Activated T-helper 2 cell treated with anti-CD3 and anti-CD28 coated beads, Interferon-gamma antibody, Interleukin-2, Interleukin-4, amounts not matched to agents 10 μg/mL and 5 μg/mL and 100 μg/mL, durations not matched to agents 14 hours and 24 hours and 36 hours (primary cell): ENCODE measurements at places on chromosomes 3 and 15. TPM values are rescaled to one million over a fixed set of nuclear protein-coding genes. Genes with fewer than 3 reads are reported as not detected.

- H3K36me3 ChIP-seq: peaks cover 4% of the 10 kb centered on the region
- DNase-seq: no peak
- peak overlapping the region; percentile 35 for H3K4me3 ChIP-seq
- H3K4me1 ChIP-seq: peaks cover 23% of the 10 kb centered on the region
- peaks cover 61% of the 10 kb centered on the region for H3K27me3 ChIP-seq
- no peak overlapping the region for H3K27ac ChIP-seq
Measured at GRCh38 chr15:38254051-38254883, 1.6 kb downstream of the SPRED1 start.

DNA sequence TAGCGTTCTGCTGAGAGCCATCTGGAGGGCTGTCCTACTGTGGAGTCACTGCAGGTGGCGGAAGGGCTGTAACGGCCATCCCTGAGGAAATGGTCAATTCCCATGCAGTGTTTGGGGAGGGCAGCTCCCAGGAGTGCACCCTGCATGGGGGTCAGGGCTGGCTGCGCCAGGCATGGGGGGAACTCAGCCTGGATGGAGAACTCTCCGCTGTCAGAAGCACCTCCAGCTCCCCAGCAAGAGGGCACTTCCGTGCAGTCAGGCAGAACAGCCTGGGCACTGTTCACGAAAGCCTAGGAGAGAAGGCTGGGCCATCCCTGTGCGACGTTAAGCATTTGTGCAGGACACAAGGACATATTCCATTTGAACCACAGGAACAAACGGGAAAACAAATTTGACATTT is 105.2 kb downstream of the LRIG1 start:
- peaks cover 81% of the 10 kb centered on the region for H3K36me3 ChIP-seq

DNA sequence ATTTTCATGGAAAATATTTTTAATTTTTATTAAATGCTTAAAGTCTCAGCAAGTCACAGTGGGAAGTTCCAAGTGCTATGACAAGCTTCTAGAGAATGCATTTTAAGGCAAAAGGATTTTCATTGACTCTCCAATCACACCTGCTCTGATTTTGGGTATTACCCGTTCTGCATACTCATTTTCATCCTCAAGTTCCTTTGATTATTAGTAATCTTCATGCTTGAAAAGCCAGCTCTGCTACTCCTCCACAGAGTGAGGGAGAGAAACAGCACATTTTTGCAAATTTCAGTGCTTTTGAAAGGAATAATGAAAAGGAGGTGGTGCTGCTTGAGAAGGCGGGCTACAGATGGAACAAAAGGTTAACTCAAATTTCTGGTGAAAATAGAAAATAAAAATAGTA is 450.7 kb downstream of the NSUN3 start:
- no peaks in the 10 kb centered on the region for H3K27me3 ChIP-seq
- DNase-seq: no peak
- H3K27ac ChIP-seq: no peak overlapping the region
- H3K36me3 ChIP-seq: no peaks in the 10 kb centered on the region

- H3K4me1 ChIP-seq: peaks cover 28% of the 10 kb centered on the region
- no peaks in the 10 kb centered on the region for H3K36me3 ChIP-seq
- DNase-seq: no peak
- H3K27ac ChIP-seq: peak overlapping the region; percentile 30
- H3K4me3 ChIP-seq: no peak overlapping the region
Measured at GRCh38 chr3:196121066-196121465, 39.2 kb upstream of the TFRC start.

DNA sequence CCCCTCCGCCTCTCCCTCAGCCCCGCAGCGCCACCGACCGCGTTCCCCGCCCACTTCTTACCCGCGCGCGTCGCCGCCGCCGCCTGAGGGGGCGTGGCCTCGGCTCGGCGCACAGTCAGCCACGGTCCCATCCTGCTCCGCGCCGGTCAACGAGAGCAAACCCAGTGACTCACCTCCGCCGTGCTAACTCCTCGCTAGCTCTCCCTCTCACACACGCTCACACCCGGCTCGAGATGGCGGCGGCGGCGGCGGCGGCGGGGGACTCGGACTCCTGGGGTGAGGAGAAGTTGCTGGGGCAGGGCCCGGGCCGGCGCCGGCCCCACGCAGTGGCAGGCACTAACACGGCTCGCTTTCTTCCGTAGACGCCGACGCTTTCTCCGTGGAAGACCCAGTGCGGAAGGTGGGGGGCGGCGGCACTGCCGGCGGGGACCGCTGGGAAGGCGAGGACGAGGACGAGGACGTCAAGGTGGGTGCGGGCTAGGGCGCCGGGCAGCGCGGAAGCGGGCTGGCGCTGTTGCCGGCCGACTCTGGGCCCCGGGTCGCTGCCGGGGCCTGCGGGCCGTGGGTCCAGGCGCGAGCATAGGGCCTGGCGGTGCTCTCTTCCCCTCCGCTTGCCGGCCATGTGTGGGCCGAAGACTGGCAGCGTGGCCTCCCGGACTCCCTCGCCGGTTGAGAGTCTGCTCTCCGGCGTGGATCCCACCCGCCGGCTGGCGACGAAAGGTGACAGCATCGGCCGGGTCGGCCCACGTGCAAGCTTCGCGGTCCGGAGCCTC is at the start of gene EIF3J:
TSS of gene EIF3J (plus strand) at position 186 of the 773 bp plus-strand sequence. CDS start at position 234, 48 bp downstream.
- H3K27ac ChIP-seq: peak within 1 kb of the TSS; percentile 99
- peaks cover 41% of the 10 kb centered on the region for H3K4me1 ChIP-seq
- H3K4me3 ChIP-seq: peak within 1 kb of the TSS; percentile 98
- DNase-seq: peak; percentile 96

DNA sequence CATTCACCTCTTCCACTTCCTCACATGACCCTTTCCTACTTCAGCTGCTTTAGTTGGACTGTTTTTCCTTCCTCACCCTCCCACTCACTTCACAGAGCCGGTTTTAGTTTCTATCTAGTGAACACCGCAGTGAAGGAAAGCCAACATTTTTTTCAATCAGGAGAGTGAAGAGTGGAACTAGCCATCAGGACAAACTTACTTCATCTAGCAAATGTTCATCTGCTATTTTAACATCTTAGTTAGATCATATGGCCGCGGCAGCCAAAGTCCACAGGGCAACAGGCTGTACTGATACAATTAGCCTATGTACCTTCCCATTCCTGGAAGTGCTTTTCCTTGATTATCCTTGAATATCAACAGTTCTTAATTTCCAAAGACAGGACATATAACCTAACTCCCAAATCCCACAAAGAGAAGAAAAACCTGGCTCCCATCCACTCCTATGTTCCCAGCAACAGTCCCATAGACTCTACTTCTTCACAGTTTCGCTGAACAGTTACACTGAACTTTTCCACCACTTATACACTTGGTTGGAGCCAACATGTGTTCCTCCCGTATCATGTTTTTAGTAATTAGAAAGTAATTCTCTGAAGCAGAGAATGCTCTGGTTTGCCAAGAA is 456.2 kb upstream of the THBS1 start:
- peaks cover 20% of the 10 kb centered on the region for H3K4me1 ChIP-seq
- no peak overlapping the region for H3K27ac ChIP-seq
- no peaks in the 10 kb centered on the region for H3K36me3 ChIP-seq
- peaks cover 9% of the 10 kb centered on the region for H3K27me3 ChIP-seq
- DNase-seq: no peak

GRCh38 chr3:112115806-112116383 is 17.2 kb downstream of the GCSAM start:
- peaks cover 26% of the 10 kb centered on the region for H3K4me1 ChIP-seq
- no peak for DNase-seq
- H3K27me3 ChIP-seq: no peaks in the 10 kb centered on the region
- peaks cover 31% of the 10 kb centered on the region for H3K36me3 ChIP-seq

DNA sequence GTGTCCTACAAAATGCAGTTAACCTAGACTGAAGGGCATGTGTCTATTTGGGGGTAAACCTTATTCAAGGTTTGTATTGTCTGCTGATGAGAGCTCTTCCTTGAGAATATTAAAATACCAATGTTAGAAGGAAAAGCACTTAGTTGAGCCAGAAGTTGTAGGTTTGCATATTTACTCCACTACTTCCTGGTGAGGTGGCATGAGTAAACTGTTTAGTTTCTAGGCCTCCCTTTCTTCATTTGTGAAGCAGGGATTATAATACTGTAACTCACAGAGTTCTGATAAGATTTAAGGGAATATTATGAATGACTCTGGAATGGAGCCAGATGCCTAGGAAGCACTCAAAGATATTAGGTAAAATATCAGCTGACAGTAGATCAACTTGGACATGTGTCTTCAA is 46.7 kb downstream of the CD200R1L start:
- H3K4me3 ChIP-seq: no peak overlapping the region
- H3K36me3 ChIP-seq: no peaks in the 10 kb centered on the region
- H3K27me3 ChIP-seq: no peaks in the 10 kb centered on the region
- H3K27ac ChIP-seq: no peak overlapping the region
- no peak for DNase-seq

DNA sequence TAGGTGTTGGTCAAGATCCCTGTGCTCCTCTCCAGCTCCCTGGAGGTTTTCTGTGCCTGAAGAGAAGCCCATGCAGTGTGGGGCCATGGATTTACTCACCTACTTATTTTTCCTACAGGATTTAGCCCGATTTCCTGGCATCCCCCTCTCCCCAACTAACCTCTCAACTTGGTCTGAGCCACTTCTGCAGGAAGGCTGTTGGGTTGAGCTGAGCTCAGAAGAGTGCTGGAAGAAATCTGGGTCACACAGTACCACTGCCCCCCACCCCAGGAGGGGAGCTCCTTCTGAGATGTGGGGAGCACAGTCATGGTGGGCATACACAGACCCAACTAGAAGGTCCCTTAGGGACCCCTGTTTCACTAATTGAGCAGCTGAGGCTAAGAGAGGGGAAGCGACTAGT is 34.4 kb upstream of the SLCO2A1 start:
- H3K27ac ChIP-seq: no peak overlapping the region
- H3K4me3 ChIP-seq: no peak overlapping the region
- peaks cover 2% of the 10 kb centered on the region for H3K4me1 ChIP-seq
- no peaks in the 10 kb centered on the region for H3K36me3 ChIP-seq

DNA sequence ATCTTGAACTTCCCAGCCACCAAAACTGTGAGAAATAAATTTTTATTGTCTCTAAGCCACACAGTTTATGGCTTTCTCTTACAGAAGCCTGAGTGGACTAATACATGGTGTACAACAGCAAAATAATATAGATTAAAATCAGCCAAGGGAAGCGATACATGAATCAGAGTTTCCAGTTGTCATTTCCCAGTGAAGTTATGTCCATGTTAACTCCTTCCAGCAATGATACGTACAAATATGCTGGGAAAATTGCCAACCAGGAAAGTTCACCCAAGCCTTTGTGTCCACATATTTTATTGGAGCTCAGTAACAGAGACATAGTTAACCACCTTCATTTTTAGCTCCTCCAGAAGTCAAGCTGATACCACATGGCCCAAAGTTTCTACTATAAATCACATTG is 280.9 kb upstream of the KCNMB2 start:
- no peak for DNase-seq
- no peak overlapping the region for H3K4me3 ChIP-seq
- H3K27ac ChIP-seq: no peak overlapping the region
- no peaks in the 10 kb centered on the region for H3K36me3 ChIP-seq
- H3K27me3 ChIP-seq: no peaks in the 10 kb centered on the region
- no peaks in the 10 kb centered on the region for H3K4me1 ChIP-seq

DNA sequence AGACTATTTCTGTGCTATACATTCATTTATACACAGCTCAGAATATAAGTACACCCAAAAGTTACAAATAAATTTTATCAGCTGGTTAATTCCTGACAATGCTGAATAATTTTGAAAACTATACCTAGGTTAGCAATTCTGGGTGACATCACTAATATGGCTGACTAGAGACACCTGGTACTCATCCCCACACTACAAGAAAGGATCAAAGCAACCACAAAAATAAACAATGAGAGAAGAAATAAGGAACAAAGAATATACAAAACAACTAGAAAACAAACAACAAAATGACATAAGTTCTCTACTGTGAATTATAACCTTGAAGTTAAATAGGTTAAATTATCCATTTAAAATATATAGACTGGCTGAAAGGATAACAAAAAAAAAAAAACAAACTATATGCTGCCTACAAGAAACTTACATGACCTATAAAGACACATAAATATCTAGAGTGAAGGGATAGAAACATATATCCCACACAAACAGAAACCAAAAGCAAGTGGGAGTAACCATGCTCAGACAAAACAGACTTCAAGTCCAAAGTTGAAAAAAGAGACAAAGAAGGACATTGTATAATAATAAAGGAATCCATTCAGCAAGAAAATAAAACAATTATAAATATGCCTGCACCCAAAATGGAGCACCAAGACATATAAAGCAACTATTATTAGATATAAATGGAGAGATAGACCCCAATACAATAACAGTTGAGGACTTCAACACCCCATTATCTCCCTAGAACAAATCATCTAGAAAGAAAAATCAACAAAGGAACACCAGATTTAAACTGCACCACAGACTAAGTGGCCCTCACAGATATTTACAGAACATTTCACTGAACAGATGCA is 57.8 kb downstream of the IMPG2 start:
- H3K4me1 ChIP-seq: peaks cover 6% of the 10 kb centered on the region
- H3K36me3 ChIP-seq: no peaks in the 10 kb centered on the region
- no peaks in the 10 kb centered on the region for H3K27me3 ChIP-seq
- no peak overlapping the region for H3K27ac ChIP-seq

GRCh38 chr3:135908225-135908624 is 57.3 kb upstream of the PPP2R3A start:
- no peaks in the 10 kb centered on the region for H3K4me1 ChIP-seq
- no peaks in the 10 kb centered on the region for H3K36me3 ChIP-seq
- H3K4me3 ChIP-seq: no peak overlapping the region

DNA sequence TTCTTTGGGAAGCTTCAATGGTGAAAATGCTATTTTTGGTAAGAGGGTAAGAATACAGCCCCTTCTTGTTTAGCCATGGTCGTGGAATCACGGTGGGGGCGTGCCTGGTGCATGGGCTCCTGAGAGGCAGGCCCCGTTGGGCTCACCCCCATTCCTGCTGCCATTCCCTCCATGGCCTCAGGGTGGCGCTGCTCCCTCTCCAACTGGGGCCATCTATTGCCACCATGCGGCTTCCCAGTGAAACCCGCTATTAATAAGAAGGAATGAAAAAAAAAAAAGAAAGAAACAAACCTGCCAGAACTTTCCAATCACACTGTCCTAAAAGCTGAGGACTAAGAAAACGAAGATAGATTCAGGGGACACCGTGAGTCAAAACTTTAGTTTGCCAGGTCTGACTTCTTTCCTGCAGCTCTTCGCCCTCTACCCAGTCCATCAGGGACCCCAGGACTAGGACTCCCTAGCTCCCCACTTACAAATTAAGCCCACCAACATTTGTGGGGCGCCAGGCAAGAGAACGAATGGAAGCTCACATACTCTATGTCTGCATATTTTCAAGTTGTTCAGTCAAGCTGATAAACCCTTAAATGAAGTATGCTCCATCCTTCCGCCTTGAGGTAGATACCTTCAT is 30.6 kb upstream of the ABHD2 start:
- no peaks in the 10 kb centered on the region for H3K27me3 ChIP-seq
- peaks cover 7% of the 10 kb centered on the region for H3K4me1 ChIP-seq
- no peak overlapping the region for H3K4me3 ChIP-seq
- H3K27ac ChIP-seq: no peak overlapping the region
- peak; percentile 72 for DNase-seq

Gene CHDH
- total RNA-seq: 10.7 and 12.0 TPM in 2 replicates

Gene FAM107A
- not detected in 2 replicates for total RNA-seq

Gene ADGRG7
- total RNA-seq: not detected in 2 replicates

Gene SPINK8
- total RNA-seq: not detected in 2 replicates

Gene P4HTM
- total RNA-seq: 37.8 and 39.1 TPM in 2 replicates

Gene IMP3
- total RNA-seq: 103 and 106 TPM in 2 replicates
